ENCODE measurements at places on chromosomes 7 and 10. TPM values are rescaled to one million over a fixed set of nuclear protein-coding genes. Genes with fewer than 3 reads are reported as not detected.

MRPS16 gene
- 72.9 TPM for total RNA-seq

PLCE1 gene
- total RNA-seq: 0.61 TPM

PCLO gene
- total RNA-seq: 0.32 TPM

VWDE gene
- total RNA-seq: not detected

PAPOLB gene
- total RNA-seq: 0.16 TPM

RBP3 gene
- not detected for total RNA-seq

IRF5 gene
- 0.16 TPM for total RNA-seq

All from hair follicle dermal papilla cell (primary cell).